Left forelimb (tissue), 1 donor: ENCODE measurements at places on chromosomes 3 and 15.

GRCh38 chr15:86915811-86916331 is 836.2 kb downstream of the AGBL1 start:
- DNase-seq, result no peak

DNA sequence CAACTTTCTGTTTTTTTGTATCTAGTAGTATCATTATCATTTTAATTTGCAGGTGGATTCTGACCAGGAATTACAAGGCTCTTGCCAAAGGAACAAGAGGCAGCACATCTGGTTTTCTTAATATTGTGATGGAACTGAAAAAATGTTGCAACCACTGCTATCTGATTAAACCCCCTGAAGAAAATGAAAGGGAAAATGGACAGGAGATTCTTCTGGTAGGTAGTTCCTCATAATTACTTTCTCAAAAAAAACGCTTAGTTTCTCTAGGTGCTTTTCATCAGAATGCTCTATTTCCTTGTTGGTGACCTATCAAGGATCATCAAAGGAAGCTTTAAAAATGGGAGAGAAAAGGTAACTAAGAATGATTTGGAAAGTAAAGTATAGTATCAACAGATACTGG is 71.6 kb downstream of the CHD2 start:
- no peak for DNase-seq

DNA sequence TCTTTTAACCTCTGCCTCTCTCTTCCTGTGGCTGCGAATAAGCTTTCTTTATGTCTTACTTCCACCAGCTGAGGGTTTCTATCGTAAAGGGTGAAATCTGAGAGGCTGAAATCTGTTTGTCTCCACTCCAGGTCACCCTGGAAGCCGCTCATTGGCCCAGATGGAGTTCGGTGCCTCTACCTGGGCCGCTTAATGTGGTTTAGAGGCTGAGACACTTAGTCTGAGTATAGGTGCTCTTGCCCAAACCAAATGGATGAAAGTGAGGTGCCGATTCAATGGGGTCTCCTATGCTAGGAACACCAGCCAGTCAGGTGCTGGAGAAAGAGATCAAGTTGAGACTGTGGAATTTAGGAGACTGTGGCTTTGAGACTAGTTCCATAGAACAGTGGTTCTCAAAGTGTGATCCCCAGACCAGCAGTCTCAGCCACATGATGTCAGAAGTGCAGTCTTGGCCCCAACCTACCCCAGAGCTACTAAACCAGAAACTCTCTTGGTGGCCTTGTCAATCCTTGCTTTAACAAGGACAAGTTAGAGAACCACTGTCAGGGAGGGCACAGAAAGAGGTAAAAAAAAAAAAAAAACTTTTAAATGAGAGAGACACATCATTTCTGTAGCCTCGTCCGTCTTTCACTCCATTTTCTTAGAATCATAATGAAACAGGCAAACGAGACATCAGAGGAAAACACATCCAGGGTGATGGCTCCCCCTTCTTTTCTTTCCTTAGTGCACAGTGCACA is 54.9 kb upstream of the CCR2 start:
- no peak for DNase-seq

- no peak for DNase-seq
These were observed 17.0 kb downstream of the LRCH3 start for GRCh38 chr3:197807969-197808587.

- DNase-seq, result no peak
These were observed 43.2 kb downstream of the EIF3J start for GRCh38 chr15:44580105-44580504.

GRCh38 chr3:59185591-59186369 is 136.0 kb upstream of the CFAP20DC start:
- DNase-seq, result no peak

DNA sequence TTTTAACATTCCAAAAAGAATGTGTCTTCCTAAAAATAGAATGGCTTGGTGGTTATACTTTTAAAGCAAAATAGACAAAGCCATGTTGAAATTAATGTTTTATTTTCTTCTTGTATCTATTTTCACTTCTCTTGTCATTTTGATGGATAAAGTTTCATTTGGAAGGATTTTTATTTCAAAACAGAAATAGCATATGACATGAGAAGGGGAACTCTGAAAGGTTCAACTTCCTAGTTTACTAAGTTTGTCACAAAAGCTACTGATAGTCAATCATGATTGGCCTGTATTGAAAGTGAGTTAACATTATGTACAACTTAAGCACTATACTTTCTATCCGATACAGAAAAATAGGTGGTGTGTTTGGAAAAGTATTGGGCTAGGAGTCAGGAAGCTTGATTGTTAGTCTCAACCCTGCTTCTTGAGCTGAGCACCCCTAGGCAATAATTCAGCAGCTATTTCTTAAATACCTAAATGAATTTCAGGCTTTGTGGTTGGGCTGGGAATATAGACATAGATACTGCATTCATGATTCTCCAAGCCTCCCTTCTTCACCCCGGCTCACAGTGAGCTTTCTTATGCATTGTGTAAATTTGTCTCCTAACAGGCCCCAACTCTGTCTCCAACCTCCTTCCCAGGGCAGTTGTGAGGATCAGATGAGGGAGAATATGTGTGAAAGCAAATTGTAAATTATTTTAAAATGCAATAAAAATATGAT is 46.9 kb upstream of the CSPG4 start:
- DNase-seq, result no peak
